ENCODE measurements at places on chromosomes 6 and 20. TPM values are rescaled to one million over a fixed set of nuclear protein-coding genes. Genes with fewer than 3 reads are reported as not detected.

GRCh38 chr6:94548201-94548600, 1029.1 kb upstream of the MANEA start:
- no peak for DNase-seq

DNA sequence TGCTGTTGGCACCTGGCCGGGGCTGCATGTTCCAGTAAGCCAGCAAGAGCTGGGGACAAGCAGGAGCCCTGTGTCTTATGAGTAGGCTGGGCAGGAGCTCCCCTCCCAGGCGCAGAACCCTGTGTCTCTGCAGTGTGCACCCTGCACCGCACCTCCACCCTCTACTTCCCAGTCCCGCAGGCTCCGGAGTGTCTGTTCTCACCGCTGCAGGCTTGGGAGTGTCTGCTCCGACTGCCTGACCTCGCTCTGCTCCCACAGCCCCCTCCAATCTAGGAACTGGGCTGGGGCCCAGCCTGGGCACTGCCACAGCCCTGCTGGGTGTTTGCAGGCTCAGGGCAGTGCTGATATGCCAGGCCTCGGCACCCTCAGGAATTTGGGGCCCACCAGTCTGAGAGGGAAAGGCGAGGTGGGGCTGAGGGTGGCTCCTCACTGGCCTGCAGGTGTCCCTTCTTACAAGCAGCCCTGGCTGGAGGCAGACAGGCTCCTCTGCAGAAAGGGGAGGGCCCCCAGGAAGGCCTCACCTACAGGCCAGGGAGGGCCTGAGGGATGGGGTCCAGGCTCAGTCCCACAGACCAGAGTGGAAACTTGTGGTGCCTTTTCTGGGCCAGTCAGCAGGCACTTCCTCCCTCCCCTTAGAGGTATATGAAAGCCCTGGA, 871.6 kb upstream of the GJE1 start:
- no peak for DNase-seq

DNA sequence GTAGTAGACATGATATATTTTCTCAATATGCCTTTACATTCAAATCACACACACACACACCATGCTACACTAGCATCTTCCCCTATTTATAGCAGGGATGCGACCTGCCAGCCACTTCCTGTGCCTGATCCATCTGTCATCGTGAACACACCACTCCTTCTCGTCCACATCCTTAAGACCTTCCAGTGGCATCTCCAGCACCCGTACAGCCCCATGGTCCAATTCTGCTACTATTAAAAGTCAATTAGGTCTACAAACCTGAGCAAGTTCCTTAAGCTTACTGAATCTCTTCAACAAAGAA, 54.5 kb downstream of the KIF16B start:
- no peak for DNase-seq

DNA sequence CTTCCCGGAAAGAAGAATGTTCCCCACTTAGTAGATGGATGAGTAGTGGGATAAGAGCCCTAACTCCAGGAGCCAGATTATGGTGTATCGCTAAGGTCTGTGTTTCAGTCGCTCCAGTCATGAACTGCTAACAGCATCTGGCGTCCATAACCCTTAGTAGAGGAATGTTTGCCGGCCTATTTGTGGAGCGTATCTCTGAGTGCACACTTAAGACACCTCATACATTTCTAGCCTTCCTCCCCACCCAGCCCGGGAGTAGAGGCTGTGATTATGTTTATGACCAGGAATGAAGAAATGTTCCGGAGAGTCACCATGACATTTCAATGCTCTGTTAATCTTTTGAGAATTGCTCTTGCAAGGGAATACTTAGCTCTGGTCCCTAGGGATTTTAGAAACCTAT, 251.1 kb upstream of the SOX4 start:
- DNase-seq, result no peak

DNA sequence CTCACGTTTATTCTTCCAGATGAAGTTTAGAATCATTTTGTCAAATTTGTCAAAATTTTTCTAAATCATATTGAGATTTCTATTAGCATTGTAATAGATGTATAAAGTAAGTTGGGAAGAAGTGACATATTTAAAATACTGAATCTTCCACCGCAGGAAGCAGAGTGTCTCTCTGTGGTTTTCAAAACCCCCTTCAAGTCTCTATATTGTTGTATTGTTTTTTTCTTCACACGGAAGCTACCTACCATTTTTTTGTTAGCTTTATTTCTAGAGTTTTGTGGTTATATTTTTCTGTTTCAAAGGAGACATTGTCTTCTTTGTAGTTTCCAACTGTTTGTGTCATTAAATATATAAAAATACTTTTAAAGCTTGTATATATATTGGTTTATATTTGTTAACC, 188.6 kb downstream of the ZDHHC14 start:
- no peak for DNase-seq

- no peak for DNase-seq
These were observed 1.7 kb upstream of the ULBP2 start for GRCh38 chr6:149939909-149940671.

- DNase-seq, result no peak
These were observed 334.8 kb downstream of the NRN1 start for GRCh38 chr6:5671601-5672559.

GRCh38 chr20:57329608-57330221, at the start of gene SPO11:
Gene SPO11, plus strand, starts transcription at chr20:57329803. Its CDS starts 65 bp downstream, at chr20:57329868.
- DNase-seq, result no peak

- DNase-seq, result no peak
These were observed at the start of gene C20orf202 for GRCh38 chr20:1202762-1203504. Gene C20orf202, plus strand, starts transcription at chr20:1203454. Its CDS starts 132 bp downstream, at chr20:1203586.

DNA sequence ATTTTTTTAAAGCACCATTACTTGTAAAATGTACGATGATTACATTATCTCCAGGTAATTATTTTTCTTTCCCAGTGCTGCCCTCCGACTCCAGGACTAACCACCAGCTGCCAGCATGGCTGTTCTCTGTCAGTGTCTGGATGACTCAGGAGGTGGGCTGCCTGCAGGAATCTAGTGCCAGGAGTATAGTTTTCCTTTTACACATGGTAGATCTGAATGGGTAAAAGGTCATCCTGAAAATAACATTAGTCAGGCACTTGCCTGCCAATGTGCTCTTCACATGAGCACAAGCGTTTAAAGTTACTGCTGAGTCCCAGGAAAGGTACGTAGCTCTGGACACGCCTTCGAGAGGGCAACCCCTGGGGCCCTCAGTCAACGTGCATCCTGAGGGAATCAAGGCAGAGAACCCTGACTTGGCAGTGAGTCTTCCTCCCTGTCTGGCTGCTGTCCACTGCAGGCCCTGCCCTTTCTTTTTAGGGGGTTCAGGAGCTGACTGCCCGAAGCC, 2.4 kb downstream of the DYNLT1 start:
- peak; percentile 40 for DNase-seq

DNA sequence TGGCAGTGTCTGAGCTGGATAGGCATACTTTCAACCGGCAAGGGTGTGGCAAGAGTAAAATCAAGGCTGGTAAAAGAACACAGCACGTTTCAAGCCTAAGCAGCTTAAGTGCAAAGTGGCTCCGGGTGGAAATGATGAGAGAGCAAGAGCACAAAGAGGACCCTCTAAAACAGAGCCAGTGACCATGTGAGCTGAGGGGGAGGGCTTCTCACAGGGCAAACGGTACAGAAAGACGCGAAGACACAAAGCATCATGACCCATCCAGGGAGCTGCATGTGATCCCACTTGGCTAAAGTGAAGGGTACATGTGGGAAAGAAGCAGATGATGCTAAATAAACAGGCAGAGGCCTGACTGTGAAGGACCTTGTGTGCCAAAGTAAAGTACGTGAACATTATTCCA, 25.7 kb downstream of the FKBP5 start:
- DNase-seq, result no peak

GRCh38 chr6:44007818-44008621, 119.2 kb downstream of the MRPL14 start:
- no peak for DNase-seq

DNA sequence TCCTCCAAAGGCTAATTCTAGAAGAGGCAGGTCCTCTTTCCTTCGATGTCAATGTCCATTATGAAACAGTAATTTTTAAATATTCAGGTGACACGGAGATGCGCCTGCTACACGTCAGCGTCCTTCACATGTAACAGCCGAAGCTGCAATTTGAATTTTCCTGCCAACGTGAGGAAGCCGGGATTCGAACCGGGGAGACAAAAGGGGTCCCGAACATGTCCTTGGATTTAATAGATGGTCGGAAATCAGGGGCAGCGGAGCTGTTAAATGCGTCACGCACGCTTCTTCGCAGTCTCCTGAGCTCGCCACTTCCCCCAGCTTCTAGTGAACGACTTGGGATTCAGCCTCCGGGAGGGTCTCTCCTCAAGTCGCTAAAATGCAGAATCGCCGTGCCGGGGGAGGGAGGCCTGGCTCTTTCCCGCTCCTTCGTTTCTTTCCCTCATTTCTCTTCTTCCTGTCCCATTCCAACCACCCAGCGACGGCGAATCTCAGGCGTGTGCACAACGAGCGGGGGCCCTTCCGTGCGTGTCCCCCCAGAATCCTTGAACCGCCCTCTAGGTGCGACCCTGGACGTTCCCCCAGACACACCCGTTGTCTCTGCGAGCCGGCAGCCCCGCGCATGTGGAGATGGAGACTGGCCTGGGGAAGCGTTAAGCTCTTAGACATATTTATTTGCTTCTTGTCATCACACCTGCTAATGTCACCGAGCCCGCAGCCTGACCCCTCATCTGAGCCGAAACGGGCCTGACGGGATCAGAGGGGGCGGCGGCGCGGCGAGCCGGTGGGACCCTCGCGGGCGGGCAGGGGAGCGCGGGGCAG, 1.3 kb upstream of the FOXC1 start:
- no peak for DNase-seq

DNA sequence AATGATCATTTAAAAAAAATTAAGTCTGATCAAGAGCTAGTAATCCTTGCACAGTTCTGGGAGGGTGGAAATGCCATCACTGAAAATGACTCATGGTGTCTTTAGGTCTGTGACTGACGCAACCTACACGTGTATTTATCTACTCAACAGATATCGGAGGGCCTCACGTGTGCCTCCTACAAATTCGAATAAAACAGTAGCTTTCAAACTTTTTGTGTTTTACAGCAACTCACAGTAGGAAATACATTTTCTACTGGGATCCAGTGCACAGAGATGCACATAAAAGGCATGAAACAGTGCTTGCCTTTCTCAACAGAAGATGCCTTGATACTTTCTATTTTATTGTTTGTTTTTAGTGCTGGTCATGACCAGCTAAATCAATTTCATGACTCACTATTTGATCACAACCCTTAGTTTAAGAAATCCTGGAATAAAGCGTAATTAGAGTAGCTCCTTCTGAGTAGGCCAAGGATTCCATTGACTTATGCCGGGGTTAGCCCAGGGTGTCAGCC, 210.0 kb upstream of the SNX9 start:
- DNase-seq, result no peak

DNA sequence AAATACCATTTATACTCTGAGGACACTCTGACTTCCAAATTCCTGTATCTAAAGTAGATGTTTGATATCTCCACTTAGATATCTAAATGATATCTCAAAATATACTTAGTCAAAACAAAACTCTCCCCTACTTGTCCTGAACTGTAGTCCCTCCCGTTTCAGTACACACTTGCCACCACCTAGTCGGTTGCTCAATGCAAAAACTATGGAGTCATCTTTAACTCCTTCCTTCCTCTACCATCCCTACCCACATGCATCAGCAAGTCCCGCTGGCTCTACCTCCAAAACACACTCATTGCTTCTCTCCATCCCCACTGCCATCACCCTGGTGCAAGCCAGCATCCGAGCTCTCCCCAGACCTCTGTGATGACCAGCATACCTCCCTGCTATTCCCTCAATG, 13.2 kb downstream of the STX7 start:
- no peak for DNase-seq

- no peak for DNase-seq
These were observed 130.3 kb downstream of the CCDC170 start for GRCh38 chr6:151624071-151624470.

DNA sequence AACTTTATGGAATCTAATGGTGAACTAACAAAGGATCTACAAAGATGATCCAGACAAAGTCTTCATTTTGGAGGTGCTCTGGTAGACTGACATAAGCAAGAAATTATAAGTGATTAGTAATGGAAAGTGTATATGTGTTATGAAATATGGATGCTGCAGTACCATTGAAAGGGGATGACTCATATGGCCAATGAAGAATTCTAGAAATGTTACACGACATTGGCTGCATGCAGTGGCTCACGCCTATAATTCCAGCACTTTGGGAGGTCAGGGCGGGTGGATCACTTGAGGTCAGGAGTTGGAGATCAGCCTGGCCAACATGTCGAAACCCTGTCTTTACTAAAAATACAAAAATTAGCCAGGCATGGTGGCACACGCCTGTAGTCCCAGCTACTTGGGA, 23.5 kb downstream of the CFAP206 start:
- no peak for DNase-seq

DNA sequence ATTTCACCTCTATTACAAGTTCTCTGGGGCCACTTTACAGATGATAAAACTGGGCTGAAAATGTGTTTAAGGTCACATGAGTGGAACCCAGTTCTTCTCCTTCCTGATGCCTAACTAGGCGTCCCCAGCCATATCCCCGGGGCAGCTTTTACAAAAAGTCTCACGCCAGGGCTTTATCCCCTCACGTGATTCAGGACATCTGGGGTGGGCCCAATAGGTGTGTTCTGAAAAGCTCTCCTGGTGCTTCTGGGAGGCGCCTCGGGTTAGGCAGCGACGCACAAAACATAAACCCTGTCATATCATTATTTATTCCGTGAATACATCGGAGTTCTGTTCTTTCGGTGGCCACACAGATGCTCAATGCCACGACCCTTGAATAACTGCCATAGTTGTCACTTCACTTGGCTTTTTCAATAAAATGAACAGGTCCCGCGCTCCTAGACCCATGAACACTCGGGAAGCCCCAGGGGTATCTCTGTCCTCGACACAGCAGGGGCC, 32.1 kb downstream of the SF3B5 start:
- DNase-seq, result peak; percentile 61

DNA sequence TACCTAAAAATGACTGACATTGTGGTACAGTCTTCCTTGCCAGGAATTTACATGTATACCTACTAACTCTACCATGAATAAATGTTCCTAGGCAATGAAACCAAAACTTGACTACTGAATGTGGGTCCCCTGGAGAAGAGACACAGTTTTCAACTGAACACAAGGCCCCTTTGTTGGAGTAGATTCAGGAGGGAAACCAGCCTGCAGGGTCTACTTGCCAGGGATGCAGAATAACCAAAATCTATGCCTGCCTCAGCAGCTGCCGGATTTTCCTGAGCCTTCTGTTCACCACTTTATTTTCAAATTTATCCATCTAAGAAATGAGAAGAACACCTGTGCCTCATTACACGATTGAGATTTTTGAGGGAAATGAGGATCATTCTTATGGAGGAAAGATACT, 211.9 kb downstream of the GRM1 start:
- no peak for DNase-seq

GRCh38 chr6:77740380-77740779, 87.5 kb downstream of the MEI4 start:
- DNase-seq, result no peak

- no peak for DNase-seq
These were observed 1223.7 kb upstream of the EYS start for GRCh38 chr6:66930559-66931290.

RAB44 gene
- total RNA-seq, result 0.53 TPM

DNAAF9 gene
- 25.4 TPM for total RNA-seq

KHDC1 gene
- total RNA-seq, result 0.75 TPM

GMEB2 gene
- 11.4 TPM for total RNA-seq

KHDC3L gene
- not detected for total RNA-seq

SLC35F1 gene
- 6.1 TPM for total RNA-seq

OR2H2 gene
- not detected for total RNA-seq

KCTD20 gene
- 24.4 TPM for total RNA-seq

HDGFL1 gene
- not detected for total RNA-seq

CST5 gene
- not detected for total RNA-seq

AVP gene
- total RNA-seq, result not detected

SNHG17 gene
- total RNA-seq, result 28.7 TPM

SDCBP2 gene
- 165 TPM for total RNA-seq

SAPCD1 gene
- total RNA-seq, result 9.6 TPM

IL20RA gene
- total RNA-seq, result 12.2 TPM

Measured in mucosa of descending colon (tissue), 3 donors.